B cell (primary cell): ENCODE measurements at places on chromosomes 4 and X. TPM values are rescaled to one million over a fixed set of nuclear protein-coding genes. Genes with fewer than 3 reads are reported as not detected.
A peak's percentile ranks its signal among the peaks of the same experiment; 100 is the strongest.

GRCh38 chr4:94507281-94507680 is 55.5 kb downstream of the PDLIM5 start:
- no peak for DNase-seq

- peak; percentile 24 for DNase-seq
These were observed 807 bp downstream of the PGRMC1 start for GRCh38 chrX:119236623-119237561.

GRCh38 chrX:77949840-77950239 is 19.6 kb downstream of the PGAM4 start:
- DNase-seq = no peak

- no peak for DNase-seq
These were observed 18.6 kb downstream of the STK32B start for GRCh38 chr4:5069901-5070300.

DNA sequence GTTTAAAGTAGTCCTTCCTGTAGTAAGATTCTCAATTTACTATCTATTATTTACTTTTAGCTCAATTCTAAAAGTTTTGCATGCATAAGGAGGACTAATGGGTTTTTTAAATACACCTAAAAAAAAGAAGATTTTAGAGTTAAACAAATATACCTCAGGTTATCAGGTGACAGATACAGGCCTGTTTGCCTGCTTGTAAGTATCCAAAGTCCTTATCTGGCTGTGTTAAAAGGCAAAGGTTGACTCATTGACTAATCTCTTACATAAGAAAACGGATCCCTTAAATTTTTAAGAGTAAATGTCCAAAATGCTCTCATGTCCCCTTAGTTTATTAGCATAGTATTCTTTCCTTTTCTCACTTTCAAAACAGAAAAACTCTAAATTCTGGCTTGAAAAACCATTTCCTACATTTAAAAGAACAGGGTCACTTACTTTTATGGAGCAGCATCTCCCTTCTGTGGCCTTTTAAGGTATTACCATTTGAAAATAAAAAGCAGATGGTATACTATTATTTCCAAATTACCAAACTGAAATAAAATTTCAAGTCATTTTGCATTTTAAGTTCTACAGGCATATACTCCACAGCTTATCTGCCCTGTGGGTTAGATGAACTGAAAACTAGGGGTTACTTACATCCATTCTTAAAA is 4.5 kb downstream of the CBR4 start:
- DNase-seq = no peak

FBXO8 gene
- total RNA-seq = 20.4 and 22.4 TPM in 2 replicates

VCX gene
- not detected in 2 replicates for total RNA-seq

GSX2 gene
- total RNA-seq = 0.47 and 0.58 TPM in 2 replicates
